ENCODE measurements at places on chromosomes 11 and 22. TPM values are rescaled to one million over a fixed set of nuclear protein-coding genes. Genes with fewer than 3 reads are reported as not detected.

Gene LRRC10B
- not detected for total RNA-seq

GRCh38 chr11:34263441-34264091 lies 94.2 kb downstream of the ABTB2 start:
- DNase-seq, result no peak

Gene SLC43A3
- 11.3 TPM for total RNA-seq

GRCh38 chr11:73239571-73240189 lies 21.6 kb downstream of the P2RY2 start:
- no peak for DNase-seq

DNA sequence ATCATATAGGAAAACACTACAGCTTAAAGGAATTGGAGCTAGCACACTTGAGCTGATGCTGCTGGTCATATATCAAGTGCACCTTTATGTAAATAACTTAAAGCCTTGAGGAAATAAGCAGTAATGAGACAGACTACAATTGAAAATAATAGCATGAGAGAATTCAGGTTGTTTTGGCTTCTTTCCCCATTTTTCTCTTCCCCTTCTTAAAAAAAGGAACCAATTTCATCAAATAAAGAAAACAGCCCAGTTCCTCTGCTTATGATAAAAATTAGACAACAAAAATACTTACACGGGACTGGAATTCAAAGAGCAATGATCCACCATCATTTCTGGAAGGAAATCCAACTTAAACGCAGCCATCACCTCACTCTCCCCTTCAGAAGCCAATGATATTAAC lies 50.2 kb upstream of the RAPSN start:
- no peak for DNase-seq

DNA sequence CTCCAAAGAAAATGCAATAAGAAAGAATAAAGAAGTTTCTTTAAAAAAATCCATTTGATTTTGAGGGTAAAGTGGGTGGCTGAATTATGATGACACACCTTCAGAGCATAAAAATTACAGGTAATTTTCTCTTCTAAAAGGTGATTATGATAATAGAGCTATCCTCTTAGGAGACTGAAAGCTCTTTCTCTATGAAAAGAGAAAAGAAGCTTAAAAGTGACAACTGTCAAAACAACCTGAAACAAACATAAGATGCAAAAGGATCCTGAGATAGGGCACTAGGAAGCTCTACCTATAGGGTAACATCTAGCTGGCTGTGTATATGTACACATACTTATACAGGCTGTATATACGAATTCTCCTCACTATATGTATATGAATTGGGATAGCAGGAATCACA lies 270.2 kb downstream of the GUCY1A2 start:
- DNase-seq, result no peak

- no peak for DNase-seq
These were observed 11.0 kb upstream of the MICALL1 start for GRCh38 chr22:37894939-37895670.
